NCI-H187 treated with DMSO at 0.1 percent for 48 hours (cell line): ENCODE measurements at places on chromosomes 3 and 15.

GRCh38 chr3:158773845-158774830 lies 27.7 kb upstream of the MFSD1 start:
- no peak for DNase-seq

- no peak for DNase-seq
These were observed 63.8 kb upstream of the ACP3 start for GRCh38 chr3:132253262-132253878.

DNA sequence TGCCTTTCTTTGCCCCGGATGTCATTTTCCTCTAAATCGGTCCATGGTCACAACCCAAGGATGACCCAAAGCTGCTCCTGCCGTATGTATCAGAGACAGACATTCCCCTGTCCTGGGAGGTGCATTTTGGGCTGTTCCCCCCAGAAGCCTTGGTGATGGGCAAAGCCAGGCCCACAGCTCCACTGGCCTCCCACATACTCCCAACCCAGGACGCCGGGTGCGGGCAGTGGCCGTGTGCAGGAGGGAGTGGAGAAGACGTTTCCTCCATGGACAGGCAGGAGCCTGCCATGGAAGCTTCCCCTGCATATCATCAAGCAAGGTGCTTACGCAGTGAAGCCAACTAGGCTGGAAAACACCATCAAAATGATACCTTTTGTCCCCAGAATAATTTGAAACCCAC lies 175.0 kb downstream of the ATP10A start:
- DNase-seq, result no peak

DNA sequence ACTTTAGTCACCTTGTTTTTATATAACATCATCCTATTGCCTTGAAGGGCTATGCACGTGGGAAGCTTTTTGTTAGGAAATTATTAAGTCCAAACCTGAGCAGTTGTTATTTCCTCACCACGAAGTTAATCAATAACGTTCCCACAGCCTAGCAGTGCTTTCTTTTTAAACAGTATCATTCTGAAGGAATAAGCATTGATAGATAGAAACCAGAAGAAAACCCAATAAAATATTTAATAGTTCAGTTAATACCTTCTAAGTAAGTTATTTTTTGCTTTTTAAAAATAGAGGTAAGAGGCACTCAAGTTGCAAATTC lies 149.3 kb downstream of the KCNMB2 start:
- no peak for DNase-seq

DNA sequence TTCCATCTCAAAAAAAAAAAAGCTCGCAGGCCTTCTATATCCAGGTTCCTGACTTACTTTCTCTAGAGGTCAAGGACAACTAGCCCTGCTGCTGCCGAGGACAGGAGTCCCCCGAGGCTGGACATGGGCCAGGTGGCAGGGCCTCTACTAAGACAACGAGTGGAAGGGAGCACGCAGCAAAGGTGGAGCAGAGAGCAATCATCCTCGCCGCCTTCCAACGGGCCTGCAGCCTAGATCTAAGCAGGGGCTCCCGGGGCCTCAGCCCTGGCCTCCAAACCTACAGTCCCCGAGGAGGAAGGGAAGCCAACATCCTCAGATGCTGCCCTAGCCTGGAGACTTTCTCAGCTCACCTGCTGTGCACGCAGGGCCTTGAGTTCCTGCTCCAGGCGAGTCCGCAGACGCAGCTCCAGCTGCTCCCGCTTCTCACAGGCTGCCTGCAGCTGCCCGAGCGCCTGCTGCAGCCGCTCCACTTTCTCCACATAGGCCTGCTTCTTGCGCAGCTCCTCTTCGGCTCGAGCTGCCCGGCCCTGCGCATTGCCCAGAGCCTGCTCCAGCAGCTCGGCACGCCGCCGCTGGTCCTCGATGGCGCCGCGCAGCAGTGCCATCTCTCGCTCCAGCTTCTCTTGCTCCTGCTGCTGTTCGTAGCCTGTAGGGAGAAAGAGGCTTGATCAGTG lies 12.9 kb downstream of the AMOTL2 start:
- DNase-seq, result no peak

- DNase-seq, result no peak
These were observed 119.7 kb upstream of the IGSF10 start for GRCh38 chr3:151580591-151580990.

- no peak for DNase-seq
These were observed 26.2 kb upstream of the ZNF770 start for GRCh38 chr15:35014241-35014640.
